GM04504 (cell line): ENCODE measurements at places on chromosomes 6 and 20.

GRCh38 chr6:122405417-122405816 lies 6.0 kb downstream of the HSF2 start:
- no peak for DNase-seq

DNA sequence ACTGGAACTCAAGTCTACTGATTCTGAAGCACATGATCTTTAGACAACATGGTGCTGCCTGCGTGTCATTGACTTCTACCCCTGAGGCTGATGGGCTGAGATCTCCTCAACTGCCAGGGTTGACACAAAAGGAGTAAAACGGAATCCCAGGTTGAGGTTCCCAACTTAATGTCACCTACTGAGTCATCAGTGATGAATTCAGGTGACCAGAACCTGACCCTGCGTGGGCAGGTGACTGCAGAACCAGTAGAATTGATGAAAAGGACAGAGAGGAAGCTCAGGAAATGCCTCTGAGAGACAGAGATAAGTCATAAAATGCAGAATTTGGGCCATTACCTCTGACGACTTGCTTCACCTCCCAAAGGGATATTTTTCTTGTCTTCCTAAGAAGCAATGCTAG lies 7.7 kb upstream of the KIZ start:
- DNase-seq: no peak

- no peak for DNase-seq
Measured at GRCh38 chr6:31588871-31589650, 3.0 kb downstream of the LST1 start.

DNA sequence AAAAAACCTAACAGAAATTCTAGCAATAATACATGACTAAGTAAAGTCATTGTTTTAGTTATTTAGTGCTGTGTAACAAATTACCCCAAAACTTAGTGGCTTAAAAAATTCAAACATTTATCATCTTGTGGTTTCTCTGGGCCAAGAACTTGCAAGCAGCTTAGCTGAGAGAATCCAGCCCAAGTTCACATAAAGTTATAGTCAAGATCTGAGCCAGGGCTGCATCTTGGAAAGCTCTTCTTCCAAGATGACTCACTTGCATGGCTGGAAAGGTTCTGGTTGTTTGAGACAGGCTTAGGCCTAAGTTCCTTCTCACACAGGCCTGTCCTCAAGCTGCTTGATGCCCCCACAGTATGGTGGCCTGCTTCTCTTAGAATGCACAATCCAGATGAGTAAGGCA lies 217.8 kb upstream of the TSHZ2 start:
- no peak for DNase-seq

- DNase-seq: no peak
Measured at GRCh38 chr6:119713903-119714302, 364.3 kb upstream of the MAN1A1 start.

GRCh38 chr20:9918348-9918747 lies 79.5 kb upstream of the PAK5 start:
- DNase-seq: no peak
